ENCODE measurements at places on chromosomes 5 and 9.

DNA sequence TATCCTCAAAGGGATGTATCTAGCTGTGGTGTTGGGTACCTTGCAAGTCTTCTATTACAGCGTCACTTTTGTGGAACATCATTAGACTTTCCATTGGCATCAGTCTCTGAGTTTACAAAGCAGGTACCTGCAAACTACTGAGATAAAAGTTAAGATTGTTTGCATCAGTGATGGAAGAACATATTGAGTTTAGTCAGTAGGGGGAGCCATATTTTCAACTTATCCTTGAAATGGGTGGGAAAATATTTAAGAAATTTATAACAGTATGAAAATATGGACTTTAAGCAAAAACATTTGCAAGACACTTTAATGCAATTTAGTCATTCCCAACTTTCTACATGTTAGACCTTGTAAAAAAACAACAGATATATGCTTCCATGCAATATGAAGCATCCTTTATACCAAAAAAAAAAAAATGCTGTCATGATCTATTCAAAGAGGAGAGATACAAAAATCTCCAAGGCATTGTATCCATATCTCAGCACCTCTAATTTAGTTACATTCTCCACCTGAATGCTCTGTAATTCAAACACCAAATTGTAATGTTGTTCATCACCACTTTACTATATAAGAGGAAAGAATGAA is 98.6 kb upstream of the ADAMTS19 start:
- DNase-seq, result no peak

DNA sequence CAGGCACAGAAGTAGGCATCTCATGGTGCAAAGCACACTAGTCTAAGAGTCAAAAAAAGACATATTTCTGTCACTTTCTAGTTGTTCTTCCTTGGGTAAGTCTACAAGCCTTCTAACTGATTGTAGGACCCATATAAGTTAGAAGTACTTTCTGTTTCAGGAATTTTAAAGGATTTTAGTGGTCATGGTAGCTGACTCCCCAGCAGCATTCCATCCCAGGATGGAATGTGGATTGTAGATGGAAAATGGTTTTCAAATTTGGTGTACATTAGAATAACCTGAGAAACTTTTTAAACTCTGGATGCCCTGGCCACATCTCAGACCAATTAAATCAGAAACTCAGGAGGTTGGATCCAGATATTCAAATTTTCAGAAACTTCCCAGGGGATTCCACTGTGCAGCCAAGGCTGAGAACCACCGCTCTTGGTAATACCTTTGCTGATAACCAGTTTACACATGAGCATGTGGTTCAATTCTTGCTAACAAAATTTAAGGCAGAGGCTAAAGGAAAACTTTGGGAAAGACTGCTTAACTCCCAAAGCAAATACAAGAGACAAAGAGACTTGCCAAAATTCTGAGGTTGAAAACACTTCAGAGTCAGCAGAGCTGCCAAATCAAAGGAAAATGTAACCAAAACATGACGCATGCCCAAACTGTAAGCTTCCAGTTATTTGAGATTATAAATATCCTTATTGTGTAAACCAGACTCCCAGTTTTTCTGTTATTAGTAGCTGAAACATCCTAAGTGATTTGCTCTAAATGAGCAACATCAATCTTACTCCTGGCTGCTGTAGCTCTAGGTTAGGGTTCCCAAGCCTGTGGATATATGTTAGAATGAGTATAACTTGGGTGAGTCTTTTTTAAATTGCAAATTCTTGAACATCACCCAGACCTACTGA is 145.4 kb upstream of the MTAP start:
- no peak for DNase-seq

DNA sequence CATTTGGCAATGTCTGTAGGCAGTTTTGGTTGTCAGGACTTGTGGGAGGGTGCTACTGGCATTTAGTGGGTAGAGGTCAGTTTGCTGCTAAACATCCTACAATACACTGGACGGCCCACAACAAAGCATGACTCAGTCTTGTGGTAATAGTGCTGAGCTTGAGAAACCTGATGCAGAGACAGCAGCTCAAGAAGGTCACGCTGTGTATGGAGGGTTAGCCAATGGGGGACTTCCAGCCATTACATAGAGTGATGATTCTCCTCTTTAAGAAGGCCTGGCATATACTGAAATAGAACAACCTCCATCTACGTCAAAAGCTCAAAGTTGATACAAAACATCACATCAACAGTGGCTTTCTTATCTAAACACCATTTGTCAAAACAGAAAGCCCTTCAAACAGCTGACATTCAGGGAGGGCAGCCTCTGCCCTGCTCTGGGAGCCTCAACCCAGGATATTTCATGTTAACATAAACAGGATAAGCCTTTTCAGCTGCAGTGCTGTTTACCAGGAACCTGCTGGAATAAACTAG is 143.0 kb downstream of the GPBP1 start:
- no peak for DNase-seq

- no peak for DNase-seq
Observed at GRCh38 chr5:99088309-99088708, 159.5 kb upstream of the CHD1 start.

DNA sequence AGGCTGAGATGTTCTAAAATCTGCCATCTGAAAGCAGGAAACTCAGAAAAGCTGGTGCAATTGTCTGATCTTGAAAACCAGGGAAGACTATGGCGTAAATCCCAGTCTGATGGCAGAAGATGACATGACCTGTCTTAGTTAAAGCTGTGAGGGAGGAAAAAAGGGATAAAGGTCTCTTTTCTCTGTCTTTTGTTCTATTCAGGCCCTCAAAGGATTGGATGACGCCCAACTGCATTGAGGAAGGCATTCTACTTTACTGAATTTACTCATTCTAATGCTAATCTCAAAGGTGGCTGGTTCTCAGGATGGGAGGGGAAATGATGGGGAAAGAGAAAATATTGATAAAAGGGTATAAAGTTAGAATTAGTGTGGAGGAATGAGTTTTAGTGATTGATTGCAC is 312.8 kb upstream of the CTNND2 start:
- no peak for DNase-seq
